ENCODE measurements at places on chromosomes 1 and 21.

DNA sequence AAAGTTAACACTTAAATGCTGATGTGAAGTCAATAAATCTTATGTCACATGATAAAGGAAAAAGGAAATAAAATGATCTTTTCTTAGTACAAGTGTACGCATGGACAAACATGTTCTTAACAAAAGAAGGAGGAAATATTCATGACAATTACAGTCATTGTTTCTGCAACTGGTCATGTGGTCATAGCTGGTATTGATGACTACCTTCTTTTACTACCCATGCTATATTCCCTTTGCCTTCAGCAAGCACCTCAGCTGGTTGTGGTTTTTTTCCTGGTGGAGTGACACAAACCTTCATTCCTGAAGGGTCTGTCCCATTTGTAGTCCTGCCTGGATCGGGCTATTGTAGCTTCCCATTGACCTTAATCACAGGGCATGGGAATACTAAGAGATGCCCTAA lies 23.4 kb upstream of the TSHB start:
- no peak for DNase-seq

DNA sequence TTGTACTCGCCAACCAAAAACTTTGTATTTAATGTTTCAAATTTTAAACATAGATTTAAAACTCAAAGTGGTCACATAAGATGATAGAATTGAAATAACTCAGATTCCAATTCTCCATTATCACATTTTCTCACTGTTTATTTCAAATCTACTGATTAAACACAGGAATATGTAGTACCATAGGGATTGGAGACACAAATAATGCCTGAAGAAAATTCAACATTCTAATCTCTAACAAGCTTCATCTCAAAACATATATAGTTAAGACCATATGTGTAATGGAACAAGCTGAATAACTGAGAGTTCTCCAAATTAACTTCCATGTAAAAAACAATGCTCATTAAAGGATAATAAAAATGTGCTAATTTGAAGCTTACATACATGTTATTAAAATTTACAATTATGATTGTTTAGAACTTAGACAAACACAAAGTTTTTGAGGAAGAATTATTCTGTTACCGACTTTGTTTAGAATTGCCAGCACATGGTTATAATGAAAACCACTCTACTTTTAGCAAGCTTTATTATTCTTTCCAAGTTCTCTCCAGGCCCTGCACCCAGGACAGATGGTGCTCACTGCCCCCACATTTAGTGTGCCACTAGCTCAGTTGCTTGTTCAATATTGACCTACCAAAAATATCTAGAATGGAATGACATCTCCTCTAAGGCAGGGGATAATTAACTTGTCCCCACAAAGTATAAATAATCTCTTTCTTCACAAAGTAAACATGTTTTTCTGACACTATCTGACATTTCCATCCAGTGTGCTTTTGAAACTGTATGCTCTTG lies 467.2 kb downstream of the TTLL7 start:
- DNase-seq = no peak

DNA sequence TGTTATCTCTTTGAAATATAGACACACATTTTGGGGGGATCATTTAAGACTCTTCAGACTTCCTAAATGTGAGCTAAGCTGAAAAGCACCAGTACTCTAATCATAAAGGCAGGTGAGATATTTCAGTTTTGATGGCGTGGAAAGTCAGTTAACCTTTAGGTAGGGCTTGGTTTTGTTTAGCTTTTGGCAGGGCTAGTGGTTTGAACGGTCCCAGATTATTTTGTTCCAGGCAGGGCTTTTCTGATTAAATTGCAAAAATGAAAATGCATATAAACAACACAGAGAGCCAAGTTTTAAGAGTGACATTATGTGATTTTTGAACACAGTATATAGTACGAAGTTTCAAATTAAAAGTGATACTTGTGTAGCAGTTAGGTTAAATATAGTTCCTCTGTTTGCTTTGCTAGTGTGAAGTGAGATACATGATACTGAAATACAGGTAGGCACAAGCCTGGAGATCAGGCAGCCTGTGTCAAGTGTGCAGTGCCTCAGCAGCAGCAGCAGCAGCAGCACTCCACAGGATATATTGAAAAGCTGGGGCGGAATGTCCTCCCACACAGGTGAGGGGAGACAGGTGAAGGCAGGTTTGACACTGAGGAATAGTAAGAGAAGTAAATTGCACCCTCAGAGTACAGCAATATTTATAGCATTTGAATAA lies 47.4 kb downstream of the CAMTA1 start:
- no peak for DNase-seq

DNA sequence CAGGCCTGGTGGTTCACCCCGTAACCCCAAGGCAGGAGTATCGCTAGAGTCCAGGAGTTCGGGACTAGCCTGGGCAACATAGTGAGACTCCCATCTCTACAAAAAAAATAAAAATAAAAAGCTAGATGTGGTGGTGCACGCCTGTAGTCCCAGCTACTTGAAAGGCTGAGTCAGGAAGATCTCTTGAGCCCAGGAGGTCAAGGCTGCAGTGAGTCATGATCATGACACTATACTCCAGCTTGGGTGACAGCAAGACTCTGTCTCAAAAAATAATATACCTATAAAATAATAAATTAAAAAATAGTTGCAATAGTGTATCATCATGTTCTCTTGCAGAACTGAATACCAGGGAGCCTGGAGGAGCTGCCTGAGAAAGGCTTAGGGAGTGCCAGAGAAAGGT lies 19.9 kb upstream of the TMEM39B start:
- DNase-seq = no peak

DNA sequence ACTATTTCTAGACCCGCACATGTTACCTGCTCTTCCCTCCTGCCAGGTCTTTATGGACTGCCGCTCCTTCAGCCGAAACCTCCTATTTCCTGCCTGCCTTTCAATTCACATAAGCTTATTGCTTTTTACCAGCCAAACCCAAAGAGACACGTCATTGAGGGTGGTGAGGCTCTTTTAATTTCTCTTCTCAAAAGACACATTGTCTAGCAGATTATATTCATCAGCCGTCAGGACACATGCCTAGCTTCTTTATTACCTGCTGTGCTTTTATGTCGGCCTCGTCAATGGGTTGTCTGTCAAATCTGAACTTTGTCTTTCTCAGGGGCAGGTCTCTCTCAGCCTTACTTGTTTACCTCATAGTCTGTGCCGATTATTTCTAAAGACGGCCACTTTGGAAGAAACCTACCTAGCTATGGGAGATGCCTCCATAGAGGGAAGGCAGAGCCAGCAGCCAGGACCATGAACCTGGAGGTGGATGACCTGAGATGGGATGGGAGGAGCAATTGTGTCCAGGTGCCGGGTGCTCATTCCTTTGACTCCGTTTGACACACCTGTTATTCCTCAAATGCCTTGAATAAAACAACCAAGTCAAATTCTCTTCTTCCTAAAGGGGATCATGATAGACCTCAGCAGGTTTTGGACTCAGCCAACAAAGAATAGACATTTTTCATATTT lies 42.0 kb downstream of the ZBTB18 start:
- no peak for DNase-seq

GRCh38 chr1:19488136-19488535 lies 2.8 kb upstream of the CAPZB start:
- no peak for DNase-seq

- no peak for DNase-seq
Measured at GRCh38 chr1:43484367-43484766, 30.6 kb upstream of the HYI start.

GRCh38 chr1:54705153-54705552 lies 10.5 kb upstream of the TTC4 start:
- no peak for DNase-seq

DNA sequence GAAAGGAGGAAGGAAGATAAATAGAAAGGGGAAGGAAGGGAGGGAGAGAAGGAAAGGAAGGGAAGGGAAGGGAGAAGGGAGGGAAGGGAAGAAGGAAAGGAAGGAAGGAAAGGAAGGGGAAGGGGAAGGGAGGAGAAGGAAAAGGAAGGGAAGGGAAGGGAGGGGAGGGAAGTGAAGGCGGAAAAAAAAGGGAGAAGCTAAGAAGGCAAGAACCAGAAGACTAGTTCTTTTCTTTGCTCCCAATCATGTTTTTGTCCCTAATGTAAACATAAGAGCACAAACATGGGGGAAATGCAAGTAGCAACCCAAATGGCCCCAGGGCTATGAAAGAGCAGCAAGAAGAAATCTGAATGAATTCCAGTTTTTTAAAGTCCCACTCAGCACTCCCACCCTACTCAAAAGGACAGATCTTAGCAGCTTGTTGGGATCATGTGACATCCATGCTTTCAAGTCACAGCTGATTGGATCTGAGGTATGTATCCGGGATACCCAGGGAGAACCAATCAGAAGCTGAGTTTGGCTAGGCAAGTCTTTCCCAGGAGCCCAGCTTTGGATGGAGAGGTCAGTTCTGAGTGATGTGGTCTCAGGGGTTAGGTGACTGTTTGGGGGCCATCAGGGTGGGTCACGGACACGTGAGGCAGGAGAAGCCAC lies 24.2 kb upstream of the FHAD1 start:
- no peak for DNase-seq

- no peak for DNase-seq
Measured at GRCh38 chr1:9680828-9681227, 29.3 kb downstream of the PIK3CD start.

DNA sequence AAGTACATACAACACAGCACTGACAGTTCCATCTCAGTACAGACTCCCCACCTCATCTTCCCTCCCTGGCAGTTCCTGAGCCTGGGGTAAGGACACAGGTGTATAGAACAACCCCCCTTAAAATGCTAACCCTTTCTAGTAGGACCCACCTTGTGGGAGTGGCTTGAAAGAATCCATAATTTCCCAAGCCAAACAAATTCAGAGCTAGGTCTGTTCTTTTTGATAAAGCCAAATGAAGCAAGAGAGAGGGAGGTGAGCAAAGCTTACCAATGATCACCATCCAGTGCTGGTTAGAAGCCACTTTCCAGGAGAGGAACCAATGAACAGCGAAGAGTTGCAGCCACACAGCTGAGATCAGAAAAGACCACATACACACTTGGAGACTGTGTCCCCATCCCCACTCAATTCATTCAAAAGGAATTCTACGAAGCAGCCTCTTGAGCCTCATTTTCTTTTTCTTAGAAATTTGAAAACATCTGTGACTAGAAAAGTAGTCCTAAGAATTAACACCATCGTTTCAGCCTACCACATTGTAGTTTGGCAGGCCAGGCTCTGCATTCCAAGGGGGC lies 9.2 kb downstream of the UBE2Q1 start:
- DNase-seq = no peak

DNA sequence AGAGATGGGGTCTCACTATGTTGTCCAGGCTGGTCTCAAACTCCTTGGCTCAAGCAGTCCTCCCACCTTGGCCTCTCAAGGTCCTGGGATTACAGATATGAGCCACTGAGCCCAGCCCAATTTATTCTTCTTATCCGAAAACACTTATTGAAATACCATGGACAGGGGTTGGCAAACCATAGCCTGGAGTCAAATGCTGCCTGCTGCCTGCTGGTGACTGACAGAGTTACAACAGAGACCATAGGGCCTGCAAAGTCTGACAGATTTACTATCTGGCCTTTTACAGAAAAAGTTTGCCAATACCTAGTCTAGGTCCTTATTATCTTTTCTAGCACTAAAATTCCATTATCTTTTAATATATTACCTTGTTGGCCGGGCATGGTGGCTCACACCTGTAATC lies 87.1 kb upstream of the ZNF281 start:
- no peak for DNase-seq

- DNase-seq = no peak
Measured at GRCh38 chr1:63463248-63463647, 59.8 kb downstream of the ITGB3BP start.

DNA sequence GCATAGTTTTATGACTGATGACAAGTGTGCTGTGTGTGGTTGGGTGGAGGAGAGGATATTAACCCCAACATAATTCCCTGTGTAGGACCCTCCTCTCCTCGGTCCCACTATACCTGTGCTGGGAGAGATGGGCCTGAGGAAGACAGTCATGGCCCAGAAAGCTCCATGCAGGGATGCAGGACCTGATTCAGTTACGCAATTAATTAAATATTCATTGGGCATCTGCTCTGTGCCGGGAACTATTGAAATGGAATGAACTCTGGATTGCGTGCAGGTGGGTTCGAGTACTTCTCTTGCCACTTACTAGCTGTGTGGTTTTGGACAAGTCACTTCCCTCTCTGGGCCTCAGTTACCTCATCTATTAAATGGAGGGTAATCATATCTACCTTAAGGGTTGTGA lies 74.6 kb downstream of the CD247 start:
- no peak for DNase-seq

DNA sequence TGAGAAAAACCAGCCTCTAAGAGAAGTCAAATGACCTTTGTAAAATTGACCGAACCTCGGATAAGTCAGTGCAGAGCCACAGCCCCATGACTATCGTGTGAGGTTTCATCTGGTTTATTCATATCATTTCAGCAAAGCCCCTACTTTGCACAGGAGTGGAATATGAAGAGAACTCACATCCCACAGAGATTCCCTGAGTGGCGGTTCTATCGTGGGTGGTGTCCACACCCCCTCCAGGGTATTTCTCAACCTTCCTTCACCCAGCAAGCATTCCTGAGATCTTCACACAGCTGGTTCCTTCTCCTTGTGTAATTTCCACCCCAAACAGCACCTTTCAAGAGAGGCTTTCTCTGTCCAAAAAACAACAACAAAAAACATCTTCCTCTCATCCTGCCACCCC lies 47.5 kb downstream of the EVA1C start:
- no peak for DNase-seq

- no peak for DNase-seq
Measured at GRCh38 chr21:19684328-19684727, 1280.7 kb upstream of the TMPRSS15 start.

DNA sequence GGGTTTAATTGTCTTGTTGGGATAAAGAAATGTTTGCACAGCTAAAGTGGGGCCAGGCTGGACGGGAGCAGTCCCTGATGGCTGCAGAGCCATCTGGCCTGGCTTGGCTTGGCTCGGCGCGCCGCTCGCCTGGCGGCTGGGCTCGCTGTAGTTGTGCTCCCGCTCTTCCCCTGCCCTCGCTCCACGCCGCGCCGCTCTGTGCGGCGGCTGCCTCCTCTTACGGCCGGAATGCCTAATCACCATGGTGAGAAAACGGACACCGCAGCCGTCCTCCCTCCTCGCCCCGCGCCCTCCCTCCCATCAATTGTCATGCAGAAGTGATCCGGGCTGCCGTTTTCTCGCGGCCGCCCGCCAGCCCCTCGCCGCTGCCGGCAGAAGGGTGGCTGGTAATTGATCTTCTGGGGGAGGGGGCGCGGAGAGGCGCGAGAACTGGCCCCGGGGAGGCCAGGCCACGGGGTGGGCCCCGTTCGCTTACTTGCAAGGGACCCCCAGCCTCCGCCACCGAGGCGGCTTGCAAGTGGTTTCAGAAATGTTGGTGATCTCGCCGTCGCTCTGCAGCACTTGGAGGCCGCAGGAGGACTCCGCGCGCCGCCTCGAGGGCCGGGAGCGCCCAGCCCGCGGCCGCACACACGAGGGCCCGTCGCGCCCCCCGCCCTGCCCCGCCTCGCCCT lies 12.4 kb downstream of the RNF220 start:
- no peak for DNase-seq

- DNase-seq = no peak
Measured at GRCh38 chr21:37562920-37563640, 196.5 kb downstream of the DYRK1A start.
